ENCODE measurements at places on chromosomes 3 and 15.

DNA sequence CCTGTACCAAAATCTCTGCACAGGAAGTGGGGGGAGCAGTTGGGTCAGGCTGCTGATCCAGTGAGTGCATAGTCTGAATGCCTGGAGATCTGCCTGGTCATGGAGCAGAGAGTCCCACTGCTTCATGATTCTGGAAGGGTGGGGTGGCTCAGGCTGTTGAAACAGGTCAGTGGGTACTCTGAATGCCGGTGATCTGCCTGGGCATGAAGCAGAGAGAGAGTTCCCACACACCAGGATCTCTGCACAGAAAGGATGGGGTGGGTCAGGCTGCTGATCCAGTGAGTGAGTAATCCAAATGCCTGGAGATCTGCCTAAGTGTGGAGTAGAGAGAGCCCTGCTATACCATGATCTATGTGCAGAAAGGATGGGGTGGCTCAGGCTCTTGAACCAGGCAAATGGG is 16.1 kb upstream of the GCSAM start:
- DNase-seq, result no peak

- no peak for DNase-seq
Observed at GRCh38 chr3:101778385-101779046, 495 bp upstream of the NXPE3 start.

GRCh38 chr15:89377024-89377841 is 42.6 kb upstream of the POLG start:
- DNase-seq, result no peak

DNA sequence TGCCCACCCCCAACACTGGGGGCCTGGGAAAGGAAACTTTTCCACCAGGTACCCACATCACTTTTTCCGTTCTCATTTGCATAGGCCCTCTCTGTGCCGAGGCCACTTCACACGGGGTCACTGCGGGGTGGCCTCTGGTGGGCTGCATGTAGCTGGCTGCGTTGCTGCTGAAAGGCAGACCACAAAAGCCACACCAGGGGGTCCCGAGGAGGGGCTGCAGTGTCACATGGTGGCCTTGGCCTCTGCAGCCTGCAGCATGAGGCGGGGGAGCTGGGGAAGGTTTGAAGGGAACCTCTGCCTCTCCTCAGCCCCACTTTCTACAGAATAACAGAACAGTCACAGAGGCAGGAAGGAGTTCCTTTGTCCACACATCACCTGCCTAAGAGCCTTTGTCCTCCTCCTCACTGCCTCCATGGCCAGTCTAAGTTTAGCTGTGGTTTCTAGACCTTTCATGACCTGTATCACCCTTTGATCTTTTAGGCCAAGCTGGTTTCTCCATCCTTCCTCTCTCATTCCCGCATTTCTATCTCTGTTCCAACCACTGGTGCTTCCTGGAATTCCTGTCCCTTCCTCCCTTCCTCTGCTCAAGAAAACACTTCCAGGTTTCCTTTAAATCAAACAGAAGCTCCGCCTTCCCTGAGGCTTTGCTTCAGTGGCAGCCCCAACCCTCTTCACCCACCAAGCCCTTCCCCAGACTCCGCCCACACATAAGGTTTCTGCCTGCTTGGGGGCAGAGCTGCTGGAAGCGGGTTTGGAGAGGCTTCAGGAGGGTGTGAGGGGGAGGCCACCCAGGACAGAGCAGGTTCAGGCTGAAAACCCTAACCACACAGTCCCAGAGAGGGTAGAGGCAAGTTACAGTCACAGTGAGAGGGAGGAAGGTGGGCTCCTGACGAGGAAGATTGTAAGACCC is 150.7 kb upstream of the TLE3 start:
- no peak for DNase-seq

DNA sequence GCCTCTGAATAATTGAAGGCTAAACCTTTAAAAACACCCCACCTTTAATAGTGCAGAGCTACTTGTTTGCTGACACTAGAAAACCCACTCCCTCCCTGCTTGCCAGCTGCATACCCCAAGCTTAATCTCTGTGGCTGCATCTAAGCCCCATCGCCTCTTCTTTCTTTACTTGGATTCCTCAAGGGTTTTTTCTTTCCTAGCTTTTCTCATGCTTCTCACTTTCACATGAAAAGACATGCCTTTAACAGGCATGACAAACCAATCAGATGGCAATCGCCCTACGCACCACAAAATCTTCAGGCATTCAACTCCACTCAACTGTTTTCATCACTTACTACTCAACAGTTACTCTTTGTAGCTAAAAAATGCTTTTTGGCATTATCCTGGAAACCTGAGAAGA is 77.5 kb downstream of the PLD1 start:
- no peak for DNase-seq

DNA sequence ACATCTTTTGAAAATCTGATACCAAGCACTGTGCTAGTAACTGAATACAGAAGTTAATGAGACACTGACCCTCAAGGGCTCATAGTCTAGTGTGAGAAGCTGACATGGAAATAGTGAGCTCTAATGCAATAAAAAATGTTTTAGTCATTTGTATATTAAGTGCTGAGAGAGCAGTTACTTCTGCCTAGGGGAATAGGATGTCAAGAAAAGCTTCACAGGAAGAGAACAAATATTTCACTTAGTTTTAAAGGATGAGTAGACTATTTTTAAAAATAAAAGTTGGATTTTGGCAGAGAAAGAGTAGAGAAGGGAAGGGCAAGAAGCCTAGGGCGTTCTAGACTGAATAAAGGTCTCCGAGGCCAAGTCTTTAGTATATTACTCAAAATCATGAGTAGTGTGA is 158.4 kb downstream of the ATG7 start:
- no peak for DNase-seq

DNA sequence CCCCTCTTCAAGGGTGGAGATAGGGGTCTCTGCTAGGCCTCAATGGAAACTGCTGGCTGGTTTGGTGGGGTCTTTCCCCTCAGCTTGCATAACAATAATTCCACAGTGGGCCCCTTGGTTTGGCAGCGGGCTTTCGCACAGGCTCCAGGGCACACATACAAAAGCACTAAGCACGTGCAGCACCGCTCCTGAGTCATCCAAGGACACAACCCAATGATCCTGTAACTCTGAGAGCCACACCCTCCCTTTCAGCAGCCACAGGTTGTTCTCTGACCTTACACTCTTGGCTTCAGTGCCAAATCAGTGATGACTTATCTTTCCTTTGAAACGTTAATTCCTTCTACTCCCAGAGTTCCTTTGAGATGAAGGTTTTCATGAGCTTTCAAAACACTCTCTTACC is 41.7 kb downstream of the DAPK2 start:
- no peak for DNase-seq

- DNase-seq, result no peak
Observed at GRCh38 chr3:58111513-58112184, 99.1 kb downstream of the DNASE1L3 start.

All from NCI-H2081 treated with DMSO at 0.1 percent for 48 hours (cell line).